Activated T-cell treated with anti-CD3 and anti-CD28 coated beads, Interleukin-2, amount 50 U/mL, for 72 hours (primary cell): ENCODE measurements at places on chromosomes 16 and 17. TPM values are rescaled to one million over a fixed set of nuclear protein-coding genes. Genes with fewer than 3 reads are reported as not detected.

DNA sequence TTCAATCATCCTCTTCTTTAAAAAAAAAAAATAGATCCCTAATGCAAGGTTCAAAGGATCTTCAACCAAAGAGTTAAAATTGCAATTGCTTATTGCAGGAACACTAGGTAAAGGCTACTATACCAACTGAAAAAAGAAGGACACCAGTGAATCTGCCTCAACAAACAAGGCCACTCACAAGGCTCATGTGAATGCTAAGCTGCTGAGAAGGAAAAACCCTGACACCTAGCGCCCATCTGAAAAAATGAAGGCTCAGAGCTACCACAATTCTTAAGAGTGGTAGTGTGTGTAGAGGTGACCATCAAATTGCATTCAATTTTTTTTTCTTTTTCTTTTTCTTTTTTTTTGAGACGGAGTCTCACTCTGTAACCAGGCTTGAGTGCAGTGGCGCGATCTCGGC is 201.6 kb upstream of the C17orf78 start:
- no peaks in the 10 kb centered on the region for H3K36me3 ChIP-seq
- no peak for DNase-seq
- no peak overlapping the region for H3K4me3 ChIP-seq
- no peaks in the 10 kb centered on the region for H3K4me1 ChIP-seq

DNA sequence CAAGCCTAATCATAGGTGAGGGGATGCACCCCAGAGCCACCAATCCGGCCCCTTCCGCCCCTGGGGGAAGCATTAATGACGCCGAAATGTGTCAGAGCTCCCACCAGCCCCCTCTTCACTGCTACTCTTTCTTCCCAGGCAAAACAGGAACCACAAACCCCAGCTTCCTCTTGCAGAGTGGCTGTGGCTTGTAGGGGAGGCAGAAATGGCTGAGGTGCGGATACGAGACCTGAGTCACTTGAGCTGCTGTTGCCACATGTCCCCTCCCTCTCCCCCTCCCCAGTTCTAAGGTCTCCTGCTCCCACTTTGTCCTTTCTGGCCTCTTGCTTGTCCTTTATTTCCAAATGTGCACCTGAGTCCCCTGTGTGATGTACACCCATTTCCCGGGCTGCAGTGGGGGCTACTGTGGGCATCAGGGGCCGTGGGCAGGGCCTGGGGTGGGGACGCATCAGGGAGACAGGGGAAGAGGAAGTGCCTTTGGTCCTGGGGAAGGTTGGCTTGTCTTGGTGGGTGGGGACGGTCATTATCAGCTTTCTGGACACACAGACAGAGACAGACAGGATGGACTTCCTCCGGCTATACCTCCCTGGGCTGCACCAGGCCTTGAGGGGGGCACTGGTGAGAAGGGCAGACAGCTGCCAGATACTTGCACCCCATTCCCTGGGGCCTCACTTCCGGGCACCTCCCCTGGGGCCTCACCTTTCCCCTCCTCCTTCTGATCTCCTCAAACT is at the start of gene APOBR:
APOBR (plus strand) TSS at position 523 of the 731 bp plus-strand sequence; CDS start at position 562, 39 bp downstream.
- peaks cover 58% of the 10 kb centered on the region for H3K4me1 ChIP-seq
- no peaks in the 10 kb centered on the region for H3K27me3 ChIP-seq
- H3K27ac ChIP-seq: peak within 1 kb of the TSS; percentile 90
- peak; percentile 92 for DNase-seq
- H3K36me3 ChIP-seq: no peaks in the 10 kb centered on the region
- peak within 1 kb of the TSS; percentile 99 for H3K4me3 ChIP-seq

Gene SOST
- total RNA-seq: not detected

Gene CLEC3A
- not detected for total RNA-seq

Gene CRYM
- total RNA-seq: not detected

DNA sequence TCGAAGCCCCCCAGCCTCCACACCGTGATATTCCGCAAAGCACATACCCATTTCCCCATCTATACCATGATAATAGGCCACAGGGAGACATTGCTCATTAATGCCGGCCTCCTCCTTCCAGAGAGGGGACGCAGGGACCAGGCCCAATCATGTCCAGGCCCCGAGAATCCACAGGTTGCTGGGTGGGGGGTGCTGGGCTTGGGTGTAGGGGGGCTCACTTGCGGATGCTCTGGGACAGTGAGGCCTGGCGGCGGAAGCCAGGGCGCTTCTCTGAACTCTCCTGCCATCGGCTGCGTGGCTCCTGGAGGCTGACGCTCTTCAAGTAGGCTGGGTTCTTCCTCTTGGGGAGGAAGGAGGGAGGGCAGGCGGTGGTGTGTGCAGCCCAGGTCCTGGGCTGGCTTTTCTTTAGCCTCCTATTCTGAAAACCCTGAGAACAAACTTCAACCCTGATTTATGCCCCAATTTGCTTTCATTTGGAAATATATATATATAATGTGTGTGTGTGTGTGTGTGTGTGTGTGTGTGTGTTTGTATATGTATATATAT is 12.2 kb downstream of the AANAT start:
- H3K4me1 ChIP-seq: peaks cover 3% of the 10 kb centered on the region
- H3K27me3 ChIP-seq: no peaks in the 10 kb centered on the region
- no peak for DNase-seq
- H3K27ac ChIP-seq: no peak overlapping the region
- no peak overlapping the region for H3K4me3 ChIP-seq

Gene CCDC40
- total RNA-seq: 1.3 TPM

Gene CORO6
- total RNA-seq: 13.9 TPM

DNA sequence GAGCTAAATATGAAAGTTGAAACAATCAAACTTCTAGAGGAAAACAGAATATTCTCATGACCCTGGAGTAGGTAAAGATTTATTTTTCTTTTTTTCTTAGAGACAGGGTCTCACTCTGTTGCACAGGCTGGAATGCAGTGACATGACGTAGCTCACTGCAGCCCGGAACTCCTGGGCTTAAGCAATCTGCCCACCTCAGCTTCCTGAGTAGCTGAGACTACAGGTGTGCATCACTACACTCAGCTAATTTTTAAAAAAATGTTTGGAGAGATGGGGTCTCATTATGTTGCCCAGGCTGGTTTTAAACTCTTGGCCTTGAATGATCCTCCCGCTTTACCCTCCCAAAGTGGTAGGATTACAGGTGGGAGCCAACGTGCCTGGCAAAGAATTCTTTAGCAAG is 15.5 kb downstream of the IKZF3 start:
- no peaks in the 10 kb centered on the region for H3K27me3 ChIP-seq
- peaks cover 4% of the 10 kb centered on the region for H3K36me3 ChIP-seq
- peaks cover 76% of the 10 kb centered on the region for H3K4me1 ChIP-seq

- DNase-seq: no peak
- H3K27ac ChIP-seq: no peak overlapping the region
- no peaks in the 10 kb centered on the region for H3K36me3 ChIP-seq
- H3K4me3 ChIP-seq: no peak overlapping the region
- peaks cover 9% of the 10 kb centered on the region for H3K4me1 ChIP-seq
Observed at GRCh38 chr17:28131599-28131998, 89.1 kb downstream of the NLK start.

Gene TBC1D3L
- total RNA-seq: 26.1 TPM

DNA sequence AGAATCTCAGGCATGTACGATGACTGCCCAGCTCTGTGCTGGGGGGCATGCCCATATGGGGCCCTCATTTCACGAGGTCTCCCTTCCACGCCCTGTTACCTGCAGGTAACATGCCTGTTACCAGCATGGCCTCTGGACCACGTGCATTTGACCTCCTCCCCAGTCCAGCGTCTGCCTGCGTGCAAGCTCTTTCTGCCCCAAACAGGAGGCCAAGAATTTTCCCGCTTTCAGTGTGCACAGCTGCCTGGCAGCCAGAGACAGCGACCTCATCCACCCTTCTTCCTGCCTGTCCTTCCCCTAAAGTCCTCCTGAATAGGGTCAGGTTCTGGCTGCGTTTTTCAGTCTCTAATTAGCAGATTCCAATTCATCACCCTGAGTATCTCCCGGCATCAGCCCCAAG is 306.5 kb upstream of the ZFHX3 start:
- no peaks in the 10 kb centered on the region for H3K27me3 ChIP-seq
- no peak for DNase-seq
- H3K27ac ChIP-seq: no peak overlapping the region
- no peaks in the 10 kb centered on the region for H3K36me3 ChIP-seq

Gene CUEDC1
- 1.1 TPM for total RNA-seq

DNA sequence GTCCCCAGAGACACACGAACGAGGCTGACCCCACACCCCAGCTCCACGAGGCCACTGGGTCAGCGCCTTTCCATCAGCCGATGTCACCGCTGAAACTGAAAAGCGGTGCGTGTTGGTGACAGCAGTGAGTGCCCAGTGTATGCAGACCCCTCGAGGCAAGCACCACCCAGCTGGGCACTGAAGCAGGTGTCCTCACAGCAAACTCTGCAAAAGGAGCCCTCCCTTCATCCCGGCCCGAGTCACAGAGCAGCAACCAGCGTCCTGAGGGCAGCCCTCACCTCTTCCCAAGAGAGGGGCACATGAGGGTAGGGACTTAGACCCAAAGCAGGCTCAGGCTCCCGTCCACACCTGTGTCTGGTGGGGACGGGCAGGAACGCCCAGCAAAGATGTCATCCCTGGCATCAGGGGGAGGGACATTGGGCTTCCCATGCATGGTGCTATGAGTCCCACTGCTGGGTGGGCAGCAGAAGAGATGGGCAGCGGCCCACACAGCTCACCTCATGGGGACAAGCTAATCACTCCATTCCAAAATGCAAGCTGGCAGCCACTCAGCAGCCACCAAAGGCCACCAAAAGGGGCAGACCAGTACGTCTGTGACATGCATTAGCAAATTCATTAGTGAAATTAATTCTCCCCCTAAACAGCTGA is 49.2 kb downstream of the RBFOX3 start:
- H3K27me3 ChIP-seq: peaks cover 25% of the 10 kb centered on the region
- DNase-seq: no peak
- H3K27ac ChIP-seq: no peak overlapping the region

DNA sequence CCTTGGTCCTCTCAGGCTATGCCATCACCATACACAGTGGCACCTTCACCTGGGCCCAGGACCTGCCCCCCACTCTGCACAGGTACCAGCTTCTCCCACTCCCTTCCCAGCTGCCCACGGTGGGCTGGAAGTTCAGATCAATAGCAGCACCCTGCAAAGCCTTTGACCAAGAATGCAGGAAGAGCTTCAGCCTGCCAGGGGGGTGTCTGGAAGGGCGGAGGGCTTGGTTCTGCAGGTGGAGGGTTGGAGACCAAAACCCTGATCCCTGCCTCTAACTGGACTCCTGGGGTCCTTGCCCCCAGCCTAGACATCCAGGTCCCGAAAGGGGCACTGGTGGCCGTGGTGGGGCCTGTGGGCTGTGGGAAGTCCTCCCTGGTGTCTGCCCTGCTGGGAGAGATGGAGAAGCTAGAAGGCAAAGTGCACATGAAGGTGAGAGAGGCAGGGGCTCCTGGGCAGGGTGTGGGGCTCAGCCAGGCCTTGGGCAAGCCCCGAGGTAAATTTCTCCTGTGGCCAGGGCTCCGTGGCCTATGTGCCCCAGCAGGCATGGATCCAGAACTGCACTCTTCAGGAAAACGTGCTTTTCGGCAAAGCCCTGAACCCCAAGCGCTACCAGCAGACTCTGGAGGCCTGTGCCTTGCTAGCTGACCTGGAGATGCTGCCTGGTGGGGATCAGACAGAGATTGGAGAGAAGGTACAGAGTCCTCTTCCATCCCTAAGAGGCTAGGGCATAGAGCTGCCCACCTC is 34.3 kb downstream of the ABCC3 start:
- no peaks in the 10 kb centered on the region for H3K4me1 ChIP-seq
- no peak overlapping the region for H3K4me3 ChIP-seq
- no peak overlapping the region for H3K27ac ChIP-seq
- H3K27me3 ChIP-seq: no peaks in the 10 kb centered on the region

GRCh38 chr16:21703589-21704174 is 39.9 kb downstream of the OTOA start:
- no peaks in the 10 kb centered on the region for H3K27me3 ChIP-seq
- H3K4me1 ChIP-seq: no peaks in the 10 kb centered on the region
- no peak overlapping the region for H3K4me3 ChIP-seq
- no peak overlapping the region for H3K27ac ChIP-seq

- no peak for DNase-seq
- H3K4me3 ChIP-seq: no peak overlapping the region
- H3K4me1 ChIP-seq: no peaks in the 10 kb centered on the region
- H3K36me3 ChIP-seq: no peaks in the 10 kb centered on the region
Observed at GRCh38 chr17:45752246-45752645, 31.9 kb upstream of the CRHR1 start.

Gene GRIN2C
- 0.14 TPM for total RNA-seq

GRCh38 chr17:68089881-68090280 is 54.3 kb downstream of the KPNA2 start:
- H3K27ac ChIP-seq: no peak overlapping the region
- peaks cover 50% of the 10 kb centered on the region for H3K4me1 ChIP-seq
- peaks cover 11% of the 10 kb centered on the region for H3K27me3 ChIP-seq
- peak; percentile 59 for DNase-seq

Gene CSH1
- not detected for total RNA-seq

Gene TBC1D3
- not detected for total RNA-seq

Gene CCL1
- total RNA-seq: not detected

GRCh38 chr17:34024386-34024785 is 230.7 kb upstream of the CCL2 start:
- no peak overlapping the region for H3K27ac ChIP-seq
- no peak for DNase-seq
- no peaks in the 10 kb centered on the region for H3K36me3 ChIP-seq
- H3K4me3 ChIP-seq: no peak overlapping the region
- peaks cover 11% of the 10 kb centered on the region for H3K27me3 ChIP-seq

- peaks cover 14% of the 10 kb centered on the region for H3K36me3 ChIP-seq
- DNase-seq: peak; percentile 91
- peaks cover 79% of the 10 kb centered on the region for H3K4me1 ChIP-seq
Observed at GRCh38 chr17:27578718-27579085, 52.3 kb upstream of the LGALS9 start.

DNA sequence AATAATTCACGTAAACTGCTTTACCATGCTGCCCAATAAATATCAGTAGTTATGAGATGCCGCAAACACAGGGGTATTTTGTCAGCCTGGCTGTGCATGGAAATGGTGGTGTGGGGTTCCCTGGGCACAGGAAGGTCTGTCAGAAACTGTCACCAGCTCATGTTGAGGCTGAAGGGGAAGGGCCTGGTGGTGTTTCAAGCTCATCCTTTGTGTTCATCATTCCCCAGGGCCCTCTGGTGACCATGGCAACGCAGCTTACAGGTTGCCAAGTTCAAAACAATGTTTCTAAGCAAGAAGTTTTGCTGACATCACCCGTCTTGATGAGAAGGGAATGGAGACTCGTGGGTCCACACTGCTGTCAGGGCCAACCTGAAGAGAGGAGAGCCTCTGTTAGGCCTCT is 348.9 kb upstream of the C16orf82 start:
- DNase-seq: no peak
- H3K27me3 ChIP-seq: no peaks in the 10 kb centered on the region
- no peak overlapping the region for H3K4me3 ChIP-seq

DNA sequence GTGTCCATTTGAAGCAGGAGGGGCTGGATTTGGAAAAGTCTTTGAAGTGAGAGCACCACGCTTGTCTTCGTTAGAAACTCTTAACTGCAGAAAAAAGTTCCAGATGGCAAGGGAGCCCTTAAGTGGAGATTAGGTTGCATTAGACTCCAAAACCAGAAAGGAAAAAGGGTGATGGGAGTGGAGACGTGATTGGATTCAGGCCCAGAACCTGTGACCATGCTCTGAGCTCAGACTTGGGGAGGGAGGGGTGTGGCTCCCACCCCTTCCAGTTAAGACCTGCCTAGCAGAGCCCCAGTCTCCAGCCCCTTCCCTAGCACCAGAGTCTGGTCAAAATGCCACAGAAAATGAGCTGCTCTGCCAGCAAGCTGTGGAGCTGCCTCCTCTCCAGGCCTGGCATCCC is 6.4 kb upstream of the LGALS9 start:
- no peaks in the 10 kb centered on the region for H3K27me3 ChIP-seq
- H3K4me3 ChIP-seq: no peak overlapping the region

Gene SDR42E1
- 13.0 TPM for total RNA-seq
